ENCODE measurements at places on chromosomes 11 and 22. TPM values are rescaled to one million over a fixed set of nuclear protein-coding genes. Genes with fewer than 3 reads are reported as not detected.

NEFH gene
- polyA plus RNA-seq: 0.14 TPM

- DNase-seq: no peak
Measured at GRCh38 chr11:76523786-76524436, 79.1 kb downstream of the EMSY start.

DNA sequence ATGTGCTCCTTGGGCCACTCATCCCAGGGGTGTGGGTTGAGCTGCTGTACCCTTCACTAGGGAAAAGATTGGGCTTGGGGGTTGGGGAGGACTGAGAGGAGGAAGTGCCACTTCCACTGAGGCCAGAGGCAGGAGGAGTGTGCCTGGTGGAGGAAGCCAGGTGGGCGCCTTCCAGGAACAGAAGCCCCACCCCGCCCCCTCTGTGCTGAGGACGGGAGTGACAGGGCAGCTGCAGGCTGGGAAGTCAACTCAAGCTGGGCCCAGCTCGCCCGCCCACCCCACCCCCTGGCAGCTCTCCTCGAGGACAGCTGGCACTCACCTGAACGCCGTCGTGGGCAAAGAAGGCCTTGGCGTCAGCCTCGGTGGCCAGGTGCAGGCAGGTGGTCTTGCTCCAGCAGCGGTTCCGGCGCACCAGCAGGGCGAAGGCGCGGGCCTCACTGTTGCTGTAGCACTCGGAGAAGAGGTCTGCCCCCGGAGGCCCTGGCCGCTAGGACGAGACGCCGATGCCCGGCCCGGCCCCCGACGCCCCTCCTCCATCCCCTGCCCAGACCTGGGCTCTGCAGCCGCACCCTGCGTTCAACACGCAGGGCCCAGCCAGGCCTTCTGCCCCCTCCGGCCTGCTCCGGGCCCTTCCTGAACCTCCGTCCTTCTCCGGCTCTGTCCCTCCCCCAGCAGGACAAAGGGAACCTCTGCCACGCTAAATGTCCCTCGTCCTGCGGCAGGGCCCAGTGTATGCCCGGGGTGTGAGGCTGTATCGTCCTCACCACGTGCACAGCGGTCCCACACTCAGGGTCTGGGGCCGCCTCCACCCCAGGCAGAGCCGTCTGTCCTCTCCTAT, 13.4 kb downstream of the TSSC4 start:
- no peak for DNase-seq

RIBC2 gene
- 0.06 TPM for polyA plus RNA-seq

PIK3IP1 gene
- polyA plus RNA-seq: 7.9 TPM

GRCh38 chr11:115872416-115872815, 368.2 kb upstream of the CADM1 start:
- DNase-seq: no peak

DNA sequence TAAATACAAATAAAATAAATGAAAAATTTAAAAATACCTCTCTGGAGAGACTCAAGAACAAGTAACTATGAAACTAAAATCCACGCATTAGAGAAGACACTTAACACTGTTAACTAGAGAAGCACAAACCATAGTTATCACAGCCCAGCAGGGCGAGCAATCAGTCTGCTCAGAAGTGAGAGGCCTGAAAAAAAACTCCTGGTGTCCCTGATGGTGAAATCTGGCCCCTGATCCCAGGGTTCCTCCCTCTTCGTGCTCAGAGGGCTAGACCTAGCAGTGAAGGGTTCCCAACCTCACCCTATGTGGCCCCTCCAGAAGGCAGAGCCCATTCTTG, 49.7 kb upstream of the VPREB1 start:
- DNase-seq: no peak

DNA sequence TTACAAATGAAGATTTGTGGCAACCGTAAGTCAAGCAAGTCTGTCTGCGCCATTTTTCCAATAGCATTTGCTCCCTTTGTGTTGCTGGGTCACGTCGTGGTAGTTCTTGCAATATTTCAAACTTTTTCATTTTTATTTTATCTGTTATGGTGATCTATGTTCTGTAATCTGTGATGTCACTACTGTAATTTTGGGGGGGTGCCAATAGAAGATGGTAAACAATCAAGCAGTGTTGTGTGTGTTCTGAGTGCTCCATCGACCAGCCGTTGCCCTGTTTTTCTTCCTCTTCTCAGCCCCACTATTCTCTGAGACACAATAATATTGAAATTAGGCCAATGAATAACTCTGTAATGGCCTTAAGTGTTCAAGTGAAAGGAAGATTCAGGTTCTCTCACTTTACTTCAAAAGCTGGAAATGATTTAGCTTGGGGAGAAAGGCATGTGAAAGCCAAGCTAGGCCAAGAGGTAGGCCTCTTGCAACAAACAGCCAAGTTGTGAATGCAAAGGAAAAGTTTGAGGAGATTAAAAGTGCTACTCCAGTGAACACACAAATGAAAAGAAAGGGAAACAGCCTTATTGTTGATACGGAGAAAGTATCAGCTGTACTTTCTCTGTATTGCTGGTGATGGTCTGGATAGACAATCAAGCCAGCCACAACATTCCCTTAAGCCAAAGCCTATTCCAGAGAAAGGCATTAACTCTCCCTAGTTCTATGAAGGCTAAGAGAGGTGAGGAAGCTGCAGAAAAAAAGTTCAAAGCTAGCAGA, 7.5 kb downstream of the ZC3H12C start:
- DNase-seq: no peak

CCDC89 gene
- polyA plus RNA-seq: 0.29 TPM

GRCh38 chr11:61793083-61793828, 545 bp downstream of the FEN1 start:
- DNase-seq: no peak

DNA sequence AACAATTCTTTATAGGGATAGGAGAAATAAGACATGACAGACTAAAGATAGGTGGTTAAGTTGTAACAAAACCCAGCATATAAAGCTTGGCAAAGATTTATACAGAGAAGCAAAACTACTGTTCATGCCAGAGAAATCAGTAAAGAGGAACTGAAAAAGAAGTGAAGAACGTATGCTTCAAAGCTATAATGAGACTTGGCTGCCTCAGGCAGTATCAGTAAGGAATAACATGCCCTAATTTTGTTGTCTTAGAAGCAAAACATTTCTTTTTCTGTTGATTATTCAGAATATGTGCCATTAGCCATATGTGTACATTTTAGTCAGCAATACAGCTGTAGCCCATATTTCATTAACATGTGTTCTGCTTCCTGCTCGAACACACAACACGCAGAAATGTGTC, 403.2 kb downstream of the NELL1 start:
- DNase-seq: no peak

GRCh38 chr11:12168114-12168513, 57.7 kb downstream of the MICAL2 start:
- no peak for DNase-seq

- peak; percentile 76 for DNase-seq
Measured at GRCh38 chr11:8068605-8069221, 12.3 kb upstream of the TUB start.

DNA sequence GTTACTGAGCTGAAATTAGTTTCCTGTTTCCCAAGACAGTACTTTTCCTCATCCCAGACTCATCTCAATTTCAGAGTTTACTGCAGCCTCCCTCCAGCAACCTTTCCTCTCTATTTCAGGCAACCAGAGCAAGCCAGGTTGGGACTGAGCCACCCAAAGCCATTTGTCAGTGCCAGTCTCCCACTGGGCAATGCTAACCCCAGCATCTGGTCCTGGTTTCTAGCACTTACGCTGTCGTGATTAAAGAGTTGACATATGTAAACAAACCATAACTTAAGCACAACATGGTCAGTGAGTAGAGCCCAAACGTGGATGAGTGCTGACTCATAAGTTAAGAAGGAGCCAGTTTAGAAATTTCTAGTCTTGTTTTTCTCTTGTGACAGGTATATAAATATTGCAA, 119.6 kb upstream of the BLID start:
- DNase-seq: peak; percentile 20

- no peak for DNase-seq
Measured at GRCh38 chr11:3022300-3022967, 30.3 kb upstream of the NAP1L4 start.

- no peak for DNase-seq
Measured at GRCh38 chr11:15238856-15239255, 124.1 kb downstream of the INSC start.

DNA sequence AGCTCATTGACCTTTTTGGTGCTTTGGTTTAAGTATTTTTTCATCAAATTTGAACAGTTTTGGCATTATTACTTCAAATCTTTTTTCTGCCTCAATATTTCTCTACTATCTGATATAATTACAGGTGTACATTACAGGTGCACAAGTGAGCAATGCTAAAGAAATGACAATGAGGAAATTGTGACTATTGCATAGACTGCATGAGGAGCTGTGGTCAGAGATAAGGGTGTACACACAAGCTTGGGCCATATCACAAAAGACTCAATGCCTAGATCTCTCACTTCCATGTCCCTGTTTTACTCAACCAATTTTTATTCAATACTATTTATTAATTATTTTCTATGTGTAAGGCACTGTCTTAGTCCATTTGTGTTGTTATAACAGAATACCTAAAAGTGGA, 251.0 kb upstream of the UBASH3B start:
- no peak for DNase-seq

DNA sequence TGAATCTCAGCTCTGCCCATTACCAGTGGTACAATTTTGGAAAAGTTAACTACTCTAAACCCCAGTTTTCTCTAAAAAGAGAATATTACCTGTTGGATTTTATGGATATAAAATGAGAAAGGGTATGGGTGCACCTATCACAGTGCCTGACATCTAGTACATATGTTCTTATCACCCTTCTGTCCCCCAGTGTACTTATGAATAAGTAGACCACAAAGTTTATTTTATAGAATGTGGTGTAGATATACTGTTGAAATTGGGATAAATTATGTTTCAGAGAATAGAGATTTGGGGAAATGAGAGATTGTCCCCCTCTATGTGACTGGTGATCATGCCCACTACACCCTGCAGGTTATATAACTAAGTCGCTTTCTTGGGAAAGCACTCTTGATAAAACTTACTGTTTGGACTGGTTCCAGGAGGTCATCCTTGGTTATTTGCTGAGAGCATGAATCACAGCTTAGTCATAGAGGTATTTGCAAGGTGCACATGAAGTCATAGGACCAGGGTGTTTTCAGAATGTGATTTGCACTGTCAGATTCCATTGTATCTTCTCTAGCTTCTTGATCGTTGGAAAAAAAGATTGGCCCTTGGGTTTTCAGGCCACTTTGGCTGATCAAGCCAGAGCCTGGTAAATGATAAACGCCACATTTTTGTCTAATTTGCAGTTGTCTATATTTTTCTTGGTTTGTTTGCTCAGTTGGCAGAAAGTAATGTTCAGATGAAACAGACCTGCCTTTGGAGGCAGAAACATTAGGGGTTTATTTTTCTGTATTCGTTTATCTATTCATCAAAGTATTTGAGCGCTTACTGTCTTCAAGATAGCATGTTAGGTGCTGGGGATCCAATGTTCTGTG, 21.3 kb downstream of the STX3 start:
- DNase-seq: no peak

DNA sequence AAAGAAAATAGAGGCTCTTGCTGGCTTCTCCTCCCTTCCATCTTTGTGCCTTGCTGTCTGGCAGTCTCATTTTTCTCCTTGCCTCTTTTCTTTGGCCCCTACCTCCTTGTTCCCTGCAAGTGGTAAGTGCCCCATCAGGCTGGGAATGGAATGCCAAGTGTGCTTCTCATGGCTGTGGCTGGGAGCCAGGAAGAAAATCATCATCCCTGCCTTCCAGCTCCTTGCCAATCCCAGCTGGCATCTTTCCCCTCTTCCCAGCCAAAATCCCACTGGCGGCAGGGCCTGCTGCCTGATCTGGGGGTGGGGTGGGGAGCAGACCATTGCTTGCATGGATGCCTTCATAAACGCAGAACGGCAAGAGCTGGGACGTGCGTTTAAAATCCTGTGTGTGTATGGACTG, 27.0 kb upstream of the SLC25A18 start:
- DNase-seq: no peak

DNA sequence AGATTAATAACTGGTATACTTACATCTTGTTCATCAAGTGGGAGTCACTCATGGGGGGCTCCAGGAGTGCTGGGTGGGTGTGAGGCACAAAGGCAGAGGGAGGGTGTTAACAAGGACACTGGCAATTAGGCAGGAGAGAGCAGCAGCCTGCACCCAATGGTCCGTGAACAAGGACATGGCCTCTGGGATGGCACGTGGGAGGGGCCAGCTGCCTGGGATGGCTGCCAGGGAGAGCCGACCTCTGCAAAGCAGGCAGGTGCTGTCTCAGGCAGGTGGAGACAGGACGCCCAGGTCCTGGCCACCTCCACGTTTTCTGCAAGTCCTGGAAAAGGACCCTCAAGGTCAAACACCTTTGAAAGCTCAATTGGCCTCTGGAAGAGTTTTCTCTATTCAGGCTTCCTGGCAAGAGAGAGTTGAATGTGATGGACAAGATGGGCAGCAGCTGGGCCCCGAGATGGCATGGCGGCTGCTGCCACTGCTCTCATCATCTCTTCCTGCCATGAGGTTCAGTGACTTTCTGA, 257.1 kb downstream of the BUD13 start:
- DNase-seq: no peak

APOL4 gene
- polyA plus RNA-seq: 3.6 TPM

DNA sequence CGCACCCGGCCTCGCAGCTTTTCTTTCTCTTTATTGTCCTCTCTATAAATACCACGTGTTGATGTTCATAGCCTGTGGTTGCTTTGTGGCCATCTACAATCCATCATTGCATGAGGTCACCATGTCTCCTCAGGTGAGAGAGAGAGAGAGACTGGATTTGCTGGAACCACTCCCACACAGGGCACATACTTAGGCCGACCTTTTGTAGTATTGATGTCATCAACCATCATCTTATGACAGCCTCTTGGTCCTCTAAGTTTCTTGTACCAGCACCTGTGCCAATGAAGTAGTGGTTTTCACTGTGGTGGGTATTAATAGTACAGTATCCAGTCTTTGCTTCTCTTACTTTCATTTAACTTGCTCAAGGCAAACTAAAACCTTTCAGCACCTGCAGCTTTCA, 22.8 kb upstream of the P2RY6 start:
- DNase-seq: no peak

DNA sequence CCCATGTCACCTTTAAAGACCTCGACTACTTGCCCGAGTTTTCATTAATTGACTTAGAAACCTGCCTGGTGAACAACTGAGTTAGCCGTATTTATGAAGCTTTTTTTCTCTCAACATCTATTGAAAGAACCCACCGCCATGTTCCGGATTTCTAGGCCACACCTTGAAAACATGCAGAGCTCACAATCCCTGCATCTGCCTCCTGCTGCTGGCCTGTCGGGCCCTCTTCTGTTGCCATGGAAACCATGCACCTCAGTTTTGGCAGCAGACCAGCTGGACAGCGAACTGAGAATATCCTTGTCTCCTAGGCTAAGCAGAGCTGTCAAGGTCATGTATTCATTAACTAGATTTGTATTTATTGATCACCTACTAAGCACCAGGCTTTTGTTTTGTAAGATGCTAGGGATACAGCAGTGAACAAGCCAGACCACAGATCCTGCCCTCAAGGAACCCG, 4.3 kb upstream of the PATZ1 start:
- no peak for DNase-seq

DNA sequence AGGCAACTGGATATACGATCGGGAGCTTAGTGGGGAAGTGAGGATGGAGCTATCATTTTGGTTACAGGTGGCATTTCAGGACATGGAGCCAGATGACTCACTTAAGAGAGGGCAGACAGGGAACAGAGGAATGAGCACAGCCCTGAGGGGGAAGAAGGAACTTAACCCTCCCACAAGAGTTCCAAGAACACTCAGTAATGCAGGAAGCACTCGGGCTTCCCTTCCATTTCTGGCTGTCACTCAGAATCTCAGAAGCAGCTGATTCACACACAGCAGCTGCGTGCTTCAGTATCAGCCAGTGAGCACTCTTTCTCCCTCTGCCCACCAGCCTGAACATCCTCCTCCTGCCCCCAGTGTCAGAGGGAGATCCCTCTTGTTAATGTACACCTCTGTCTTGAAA, 34.8 kb downstream of the EFCAB6 start:
- DNase-seq: no peak
